Activated T-cell treated with anti-CD3 and anti-CD28 coated beads, Interleukin-2, amount 50 U/mL, for 72 hours (primary cell): ENCODE measurements at places on chromosomes 2 and 18. TPM values are rescaled to one million over a fixed set of nuclear protein-coding genes. Genes with fewer than 3 reads are reported as not detected.

C18orf54 gene
- total RNA-seq, result 12.7 TPM

NEU2 gene
- total RNA-seq, result not detected

DNA sequence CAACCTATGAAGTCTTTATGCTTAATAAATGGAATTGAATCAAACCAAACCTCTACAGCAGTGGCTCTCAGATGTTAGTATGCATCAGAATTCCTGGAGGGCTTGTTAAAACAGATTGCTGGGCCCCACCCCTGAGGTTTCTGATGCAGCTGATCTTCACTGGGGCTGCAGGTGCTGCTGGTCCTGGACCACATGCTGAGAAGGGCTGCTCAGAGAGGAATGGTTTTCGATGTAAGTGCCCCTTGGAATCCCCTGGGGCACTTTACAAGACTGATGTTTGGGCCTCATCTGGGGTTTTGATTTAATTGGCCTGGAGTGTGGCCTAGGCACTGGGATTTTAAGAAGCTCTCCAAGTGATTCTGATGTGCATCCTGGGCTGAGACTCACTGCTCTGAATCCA, 403.8 kb upstream of the HS6ST1 start:
- DNase-seq, result no peak

CPLX4 gene
- not detected for total RNA-seq

SLC9A4 gene
- total RNA-seq, result not detected

DNA sequence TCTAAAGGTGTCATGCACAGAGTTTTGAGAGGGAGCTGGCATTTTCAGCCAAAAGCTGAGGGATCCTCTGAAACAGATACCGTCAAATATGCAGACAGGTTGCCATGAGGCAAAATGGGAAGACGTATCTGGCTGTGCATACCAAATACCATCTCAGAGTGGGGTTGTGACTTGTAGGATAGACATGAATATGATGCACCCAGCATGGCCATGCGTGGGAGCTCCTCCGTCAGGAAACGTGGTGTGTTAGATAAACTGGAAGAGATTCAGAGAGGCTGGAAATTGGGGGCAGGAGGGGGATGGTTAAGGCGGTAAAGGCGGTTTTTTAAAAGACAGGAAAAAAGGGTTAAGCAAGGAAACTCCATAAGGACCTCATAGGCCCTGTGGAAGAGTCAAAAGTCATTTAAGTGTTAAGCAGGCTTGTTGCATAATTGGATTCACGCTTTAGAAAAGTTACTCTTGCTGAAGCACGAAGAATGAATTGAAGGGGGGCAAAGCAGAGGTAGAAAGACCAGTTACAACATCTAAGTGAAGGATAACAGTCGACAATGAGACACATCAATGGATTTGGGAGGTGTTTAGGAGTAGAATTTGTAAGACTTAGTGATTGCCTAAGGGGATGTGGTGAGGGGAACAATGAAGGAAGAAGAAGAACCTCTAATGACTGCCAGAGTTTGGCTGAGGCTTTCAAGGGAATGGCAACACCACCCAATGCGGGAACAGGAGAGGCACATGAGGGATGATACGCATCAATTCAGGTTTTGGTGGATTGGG, 139.6 kb upstream of the CTAGE1 start:
- no peak for DNase-seq

DNA sequence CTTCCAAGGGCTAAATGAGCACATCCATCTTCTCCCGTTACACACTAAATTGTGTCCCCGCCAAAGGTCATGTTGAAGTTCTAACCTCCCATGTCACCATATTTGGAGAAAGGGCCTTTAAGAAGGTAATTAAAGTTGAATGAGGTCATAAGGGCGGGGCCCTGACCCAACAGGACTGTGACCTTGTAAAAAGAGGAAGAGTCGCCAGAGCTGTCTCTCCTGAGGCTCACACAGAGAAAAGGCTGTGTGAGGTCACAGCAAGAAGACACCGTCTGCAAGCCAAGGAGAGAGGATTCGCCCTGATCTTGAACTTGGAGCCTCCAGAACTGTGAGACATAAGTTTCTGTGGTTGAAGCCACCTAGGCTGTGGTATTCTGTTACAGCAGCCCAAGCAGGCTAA, 24.1 kb downstream of the TRABD2A start:
- DNase-seq, result peak; percentile 54

DNA sequence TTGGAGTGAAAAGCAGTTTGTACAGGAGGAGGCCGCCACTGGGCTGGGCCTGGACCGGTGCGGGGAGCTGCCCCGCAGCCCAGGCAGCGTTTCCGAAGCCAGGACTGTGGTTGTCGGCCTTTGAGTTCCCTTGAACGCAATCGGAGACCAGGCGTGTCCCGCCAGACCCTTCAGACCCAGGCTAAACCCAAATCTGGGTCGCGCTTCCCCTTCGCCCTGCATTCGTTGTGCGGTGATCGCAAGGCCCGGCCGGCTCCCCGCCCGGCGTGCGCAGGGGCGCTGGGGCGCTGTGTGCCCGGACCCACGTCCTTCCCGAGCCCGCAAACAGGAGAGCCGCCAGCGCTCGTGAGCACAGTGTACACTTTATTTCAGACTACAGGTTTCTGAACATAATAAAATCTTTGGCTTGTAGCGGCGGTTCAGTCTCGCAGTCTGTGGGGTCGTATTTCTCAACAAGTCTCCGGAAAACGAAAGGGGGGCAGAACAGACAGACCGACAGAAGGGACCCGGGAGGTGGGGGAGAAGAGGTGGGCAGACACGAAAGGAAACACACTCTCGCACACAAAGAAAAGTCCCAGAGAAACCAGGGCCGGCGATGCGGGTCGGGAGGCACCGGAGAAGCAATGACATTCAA, 5.5 kb downstream of the EN1 start:
- no peak for DNase-seq

DNA sequence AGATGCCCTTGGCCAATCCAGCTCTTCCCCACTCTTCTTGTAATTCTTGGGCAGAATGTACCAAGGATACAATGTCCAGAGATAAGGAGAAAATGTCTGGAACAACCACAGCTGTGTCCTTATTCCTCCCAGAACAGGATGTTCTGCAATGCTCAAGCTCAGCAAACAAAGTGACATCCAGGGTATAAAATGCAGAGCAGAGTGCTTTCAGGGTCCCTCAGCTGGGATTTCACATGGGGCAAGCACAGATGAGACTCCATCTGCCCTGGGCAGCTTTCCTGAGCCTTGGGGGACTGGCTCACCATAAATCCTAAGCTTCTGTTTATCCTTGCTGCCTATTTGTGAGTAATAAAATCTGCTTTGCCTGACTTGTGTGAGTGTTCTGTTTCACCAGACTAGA, 127.4 kb downstream of the VAPA start:
- DNase-seq, result no peak

BCL2 gene
- 98.3 TPM for total RNA-seq

EN1 gene
- total RNA-seq, result not detected

VIL1 gene
- total RNA-seq, result not detected

- DNase-seq, result no peak
These were observed 75.6 kb downstream of the ICOS start for GRCh38 chr2:204012072-204012653.

DNA sequence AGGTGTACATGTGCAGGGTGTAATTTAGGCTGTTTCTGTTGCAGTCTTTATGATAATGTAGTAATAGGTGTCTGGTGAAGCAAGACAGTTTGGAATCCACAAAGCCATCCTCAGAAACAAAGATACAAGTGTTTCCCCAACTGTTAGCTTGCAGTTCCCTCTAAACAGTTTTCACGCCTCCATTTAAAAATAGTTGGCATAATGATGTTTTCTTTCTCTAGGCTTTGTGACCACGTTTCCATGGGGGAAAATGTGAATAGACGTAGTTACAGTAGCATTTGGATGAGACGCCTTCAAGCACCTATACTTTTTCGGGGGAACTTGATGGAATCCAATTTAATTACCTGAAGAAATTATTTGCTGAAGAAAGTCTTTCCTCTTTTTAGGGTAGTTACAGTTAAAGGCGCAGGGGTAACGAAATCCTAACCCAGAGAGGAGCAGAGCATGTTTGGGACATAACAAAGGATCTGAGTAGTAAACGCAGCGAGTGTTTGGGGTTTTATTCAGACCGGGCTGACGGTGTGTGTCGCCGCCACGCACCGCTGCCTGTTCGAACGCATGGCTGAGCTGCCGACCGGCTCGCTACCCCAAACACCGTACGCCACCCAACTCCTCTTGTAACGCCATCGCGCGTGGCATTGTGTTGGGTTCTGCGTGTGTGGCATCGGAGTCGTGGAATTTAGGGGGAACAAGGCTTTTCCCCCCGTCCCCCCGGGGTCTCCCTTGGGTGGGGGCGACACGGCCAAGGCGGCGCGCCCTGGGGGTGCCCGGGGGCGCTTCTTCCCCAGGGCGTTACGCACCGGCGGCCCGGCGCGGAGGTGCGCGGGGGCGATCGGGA, 681 bp upstream of the NRP2 start:
- DNase-seq, result peak; percentile 18

DNA sequence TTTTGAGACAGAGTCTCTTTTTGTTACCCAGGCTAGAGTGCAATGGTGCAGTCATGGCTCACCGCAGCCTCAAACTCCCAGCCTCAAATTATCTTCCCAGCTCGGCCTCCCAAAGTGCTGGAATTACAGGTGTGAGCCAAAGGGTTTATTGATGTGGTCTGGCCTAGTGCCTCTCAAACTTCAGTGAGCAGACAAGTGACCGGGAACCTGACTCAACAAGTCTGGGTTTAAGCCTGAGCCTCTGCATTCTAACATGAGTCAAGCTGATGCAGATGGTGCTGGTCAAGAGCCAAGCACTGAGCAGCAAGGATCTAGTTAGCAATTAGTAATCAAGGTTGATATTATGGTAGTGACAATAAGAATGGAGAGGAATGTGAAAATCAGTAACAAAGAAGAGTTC, 21.3 kb downstream of the CDK15 start:
- DNase-seq, result no peak

DNA sequence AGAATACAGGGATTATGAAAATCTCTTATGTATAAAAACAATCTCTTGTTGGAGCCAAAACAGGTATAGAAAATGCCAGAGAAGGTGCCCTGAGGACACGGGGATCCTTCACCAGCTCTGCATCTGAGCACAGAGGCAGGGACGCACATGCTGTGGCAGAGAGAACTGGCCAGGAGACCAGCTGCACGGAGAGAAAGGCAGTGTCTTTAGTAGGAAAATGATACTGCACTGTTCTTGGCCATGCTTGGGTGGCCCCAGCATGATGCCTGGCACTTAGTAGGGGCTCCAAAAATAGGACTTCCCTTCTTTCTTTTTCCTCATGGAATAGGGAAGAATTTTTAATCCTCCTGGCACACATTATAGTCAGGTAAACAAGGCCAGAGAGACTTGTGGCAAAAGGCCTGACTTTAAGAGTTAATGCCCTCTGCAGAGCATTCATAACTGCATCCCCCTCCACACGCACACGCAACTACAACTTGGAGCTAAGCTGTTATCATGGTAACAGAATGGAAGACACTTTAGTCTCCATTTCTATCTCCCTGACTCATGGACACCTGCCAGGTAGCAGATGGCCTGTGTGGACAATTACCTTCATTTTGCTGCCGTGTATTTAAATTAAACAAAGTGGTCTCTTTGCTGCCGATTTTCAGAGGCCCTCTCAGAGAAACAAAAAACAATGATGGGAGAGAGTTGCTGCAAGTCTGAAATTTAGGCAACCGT, 59.7 kb upstream of the DNMT3A start:
- DNase-seq, result no peak

GRCh38 chr2:200405599-200406298, 99.3 kb downstream of the SPATS2L start:
- DNase-seq, result no peak

DNA sequence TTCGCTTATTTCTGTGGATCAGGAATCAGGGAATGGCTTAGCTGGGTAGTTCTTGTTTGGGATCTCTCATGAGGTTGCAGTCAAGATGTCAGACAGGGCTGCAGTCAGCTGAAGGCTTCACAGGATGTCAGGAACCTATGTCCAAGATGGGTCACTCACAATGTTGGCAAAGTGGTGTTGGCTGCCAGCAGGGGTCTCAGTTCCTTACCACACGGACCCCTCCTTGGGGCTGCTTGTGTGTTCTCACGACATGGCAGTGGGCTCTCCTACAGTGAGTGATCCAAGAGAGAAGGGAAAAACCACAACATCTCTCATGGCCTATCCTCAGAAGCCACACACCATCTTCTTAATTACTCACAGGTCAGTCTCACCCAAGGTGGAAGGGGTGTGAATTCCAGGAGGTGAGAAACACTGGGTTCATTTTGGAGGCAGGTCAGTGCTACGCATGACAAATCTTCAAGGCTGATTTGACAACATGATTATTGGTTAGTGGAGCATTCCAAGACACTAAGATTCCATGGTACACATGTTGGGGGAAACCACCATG, 1.3 kb upstream of the ANTXR1 start:
- DNase-seq, result no peak

DNA sequence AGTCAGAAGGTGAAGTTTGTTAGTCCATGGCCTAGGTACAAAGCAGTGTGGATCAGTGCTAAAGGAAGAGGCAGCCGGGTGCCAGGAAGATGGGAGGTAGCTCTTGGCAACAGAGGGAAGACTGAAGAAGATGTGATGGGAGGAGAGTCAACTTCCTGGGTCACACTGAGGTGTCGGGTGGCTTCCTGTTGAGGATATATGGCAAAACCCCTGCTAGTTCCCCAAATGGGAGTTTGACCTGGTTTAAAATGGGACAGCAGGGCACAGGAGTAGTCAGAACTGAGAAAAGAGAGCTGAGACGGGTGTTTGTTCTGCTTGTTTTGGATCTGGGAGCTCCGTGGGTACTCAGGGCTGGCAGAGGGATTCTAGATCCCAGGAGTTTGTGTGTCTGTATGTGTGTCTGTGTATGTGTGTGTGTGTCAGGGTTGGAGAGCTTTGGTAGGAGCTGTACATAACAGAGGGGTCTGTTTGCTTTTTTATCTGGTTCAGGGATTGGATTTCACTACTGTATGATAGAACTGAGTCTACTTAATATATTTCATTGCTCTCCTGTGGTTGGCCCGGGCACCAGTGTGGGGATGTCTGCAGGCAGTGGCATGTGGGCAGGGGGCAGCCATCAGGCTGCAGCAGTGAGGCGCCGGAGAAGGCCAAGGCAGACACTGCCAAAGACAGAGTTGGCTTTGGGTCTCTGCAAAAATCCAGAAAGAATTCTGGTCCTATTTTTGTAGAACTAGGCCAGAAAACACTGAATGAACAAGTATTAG, 17.1 kb downstream of the MXD1 start:
- DNase-seq, result no peak

TTN gene
- total RNA-seq, result 6.9 TPM

- peak; percentile 48 for DNase-seq
These were observed 13.9 kb downstream of the UBE2F start for GRCh38 chr2:237980751-237981150.

GPR35 gene
- 48.2 TPM for total RNA-seq

DNA sequence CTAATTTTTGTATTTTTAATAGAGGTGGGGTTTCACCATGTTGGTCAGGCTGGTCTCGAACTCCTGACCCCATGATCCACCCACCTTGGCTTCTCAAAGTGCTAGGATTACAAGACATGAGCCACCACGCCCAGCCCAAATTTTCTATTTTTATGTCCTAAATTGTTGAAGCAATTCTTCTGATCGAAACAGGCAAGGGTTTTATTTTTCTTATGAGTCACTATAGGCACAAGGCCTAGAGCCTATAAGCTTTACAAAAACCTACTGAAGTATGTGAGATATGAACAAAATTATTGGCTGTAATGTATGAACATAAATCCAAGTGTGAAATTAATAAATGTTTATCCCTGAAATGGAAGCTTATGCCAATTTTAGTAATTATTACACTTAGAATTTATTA, 464.2 kb upstream of the NRP2 start:
- no peak for DNase-seq

GRCh38 chr2:11697103-11697871, 27.3 kb upstream of the NTSR2 start:
- no peak for DNase-seq

- no peak for DNase-seq
These were observed 44.8 kb upstream of the OTOF start for GRCh38 chr2:26522751-26523171.

ZNF521 gene
- total RNA-seq, result not detected
